Right ventricle myocardium superior (tissue), 1 donor: ENCODE measurements at places on chromosomes 6 and 20. TPM values are rescaled to one million over a fixed set of nuclear protein-coding genes. Genes with fewer than 3 reads are reported as not detected.

DNA sequence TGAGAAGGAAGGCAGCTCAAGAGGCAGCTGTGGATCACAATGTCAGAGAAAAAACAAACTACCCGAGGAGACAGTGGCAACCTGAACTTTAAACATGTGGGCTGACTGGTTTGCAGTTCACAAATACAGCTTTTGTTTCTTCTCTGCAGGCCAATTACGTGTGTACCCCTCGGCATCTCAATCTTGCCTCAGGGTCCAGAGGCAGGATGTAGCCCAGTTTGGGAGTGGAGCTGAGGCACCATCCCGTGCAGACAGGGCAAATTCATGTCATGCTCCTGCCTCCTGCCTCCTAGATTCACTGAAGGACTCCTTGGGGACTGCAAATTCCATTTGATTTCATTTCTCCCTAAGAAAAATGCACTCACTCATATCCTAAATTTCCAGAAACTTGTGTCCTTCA is 94.2 kb upstream of the KCNK16 start:
- DNase-seq, result no peak

NOX3 gene
- not detected for total RNA-seq

DNA sequence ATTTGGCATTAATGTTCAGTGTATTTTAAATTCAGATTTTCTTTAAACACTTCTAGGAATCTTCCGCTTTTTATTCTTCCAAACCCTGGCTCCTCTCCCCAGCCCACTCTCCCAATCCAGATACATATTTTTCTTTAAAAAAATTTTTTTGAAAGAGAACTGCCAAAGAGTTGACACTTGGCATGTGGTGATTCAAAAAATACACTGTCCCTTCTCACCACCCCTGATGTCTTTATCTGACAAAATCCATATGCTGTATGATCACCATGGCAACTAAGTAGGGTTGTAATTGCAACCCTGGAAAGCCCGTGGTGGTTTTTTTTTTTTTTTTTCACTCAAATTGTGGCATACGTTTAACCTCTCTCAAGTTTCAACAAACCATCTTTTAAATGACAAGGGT is 355.8 kb upstream of the SASH1 start:
- DNase-seq, result no peak

DNA sequence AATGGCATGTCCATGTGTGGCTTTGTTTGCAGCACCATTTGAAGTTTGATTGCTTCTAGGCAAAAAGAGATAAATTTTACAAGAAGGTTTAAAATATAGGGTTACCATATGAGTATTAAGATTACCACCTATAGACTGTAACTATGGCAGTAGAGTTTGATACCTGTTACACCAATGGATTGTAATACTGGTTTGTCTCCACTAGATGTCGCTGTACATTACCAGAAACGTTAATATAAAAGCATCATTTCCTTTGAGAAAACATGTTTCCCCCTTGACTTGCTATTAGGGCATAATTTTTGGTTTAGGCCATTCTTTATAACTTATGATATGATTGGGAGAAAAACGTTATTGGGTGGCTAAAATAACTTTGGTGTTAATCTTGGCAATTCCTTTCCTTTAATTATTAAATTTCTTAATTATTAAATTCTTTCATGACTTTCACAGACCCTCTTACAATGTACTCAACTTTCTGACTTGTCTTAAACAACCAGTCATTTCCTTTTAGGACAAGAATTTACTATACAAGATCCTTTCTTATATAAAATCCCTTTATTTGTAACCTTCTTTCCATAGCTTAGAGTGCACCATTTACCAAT is 42.8 kb downstream of the HLA-DPB1 start:
- DNase-seq, result no peak

SLC22A16 gene
- total RNA-seq, result not detected

DNA sequence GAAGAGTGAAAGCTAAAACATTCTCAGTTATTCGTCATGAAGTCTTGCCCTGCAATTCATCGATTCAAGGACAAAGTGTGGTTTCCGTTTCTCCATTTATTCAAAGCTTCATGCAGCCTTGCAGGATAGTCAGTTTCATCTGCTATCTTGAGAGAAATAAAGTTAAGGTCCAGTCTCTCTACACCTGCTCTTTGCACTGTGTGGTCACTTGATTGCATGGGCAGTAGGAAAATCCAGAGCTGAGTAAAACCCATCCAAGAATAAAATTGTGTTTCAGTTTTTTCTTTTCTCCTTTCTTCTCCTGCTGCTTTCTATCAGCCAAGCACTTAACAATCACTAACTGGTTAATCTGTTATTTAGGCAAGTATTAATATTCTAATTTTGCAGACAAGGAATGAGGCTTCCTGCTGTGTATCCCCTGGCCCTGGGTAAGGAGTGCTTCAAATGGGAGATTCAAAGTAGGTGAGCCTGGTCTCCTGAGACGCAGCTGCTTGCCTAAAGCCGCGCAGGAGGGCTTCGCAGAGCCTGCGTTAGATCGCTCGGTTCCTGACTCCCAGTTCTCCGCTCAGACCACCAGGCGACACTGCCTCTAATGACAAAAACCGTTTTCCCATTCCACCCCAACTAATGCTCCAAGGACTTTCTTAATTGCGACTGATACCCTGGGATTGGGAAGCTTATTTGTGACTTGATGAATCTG is 808.3 kb downstream of the TFAP2A start:
- no peak for DNase-seq

GRCh38 chr6:113564371-113565171 is 292.6 kb upstream of the MARCKS start:
- peak; percentile 88 for DNase-seq

GRM1 gene
- total RNA-seq, result 2.2 TPM

GRCh38 chr6:113120224-113120581 is 736.9 kb upstream of the MARCKS start:
- no peak for DNase-seq

NKX2-4 gene
- not detected for total RNA-seq

PEX7 gene
- 12.0 TPM for total RNA-seq

GRCh38 chr20:63234693-63235398 is 859 bp upstream of the BIRC7 start:
- DNase-seq, result no peak

MUC21 gene
- total RNA-seq, result not detected

IMPG1 gene
- not detected for total RNA-seq

GRCh38 chr20:16394784-16395183 is 178.5 kb downstream of the KIF16B start:
- no peak for DNase-seq

- no peak for DNase-seq
Measured at GRCh38 chr6:152821525-152821924, 70.9 kb downstream of the VIP start.

CD40 gene
- total RNA-seq, result 7.4 TPM

LST1 gene
- 5.5 TPM for total RNA-seq

- DNase-seq, result peak; percentile 72
Measured at GRCh38 chr20:19275630-19276071, 63.2 kb downstream of the SLC24A3 start.

DNA sequence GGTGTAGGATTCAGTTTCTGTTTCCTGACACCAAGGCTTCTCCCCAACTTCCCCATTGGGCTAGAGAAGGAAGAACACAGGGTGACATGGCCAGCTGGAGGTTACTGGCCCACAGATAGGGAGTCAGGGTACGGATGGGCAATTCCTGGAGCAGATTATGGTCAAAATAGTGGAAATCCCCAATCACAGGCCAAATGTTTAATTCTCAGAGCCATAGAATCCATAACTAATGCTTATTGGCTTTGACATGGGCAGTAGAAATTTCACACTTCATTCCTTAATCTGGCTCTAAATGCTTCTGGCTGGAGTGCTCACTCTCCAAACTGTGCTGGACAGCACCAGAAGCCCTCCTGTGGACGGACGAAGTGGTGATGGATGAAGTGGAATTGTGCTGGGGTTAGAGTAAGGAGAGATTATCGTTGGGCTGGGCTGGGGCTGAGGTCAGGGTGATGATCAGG is 887 bp downstream of the SIGLEC1 start:
- DNase-seq, result no peak
